ENCODE measurements at places on chromosomes 13 and 19.

DNA sequence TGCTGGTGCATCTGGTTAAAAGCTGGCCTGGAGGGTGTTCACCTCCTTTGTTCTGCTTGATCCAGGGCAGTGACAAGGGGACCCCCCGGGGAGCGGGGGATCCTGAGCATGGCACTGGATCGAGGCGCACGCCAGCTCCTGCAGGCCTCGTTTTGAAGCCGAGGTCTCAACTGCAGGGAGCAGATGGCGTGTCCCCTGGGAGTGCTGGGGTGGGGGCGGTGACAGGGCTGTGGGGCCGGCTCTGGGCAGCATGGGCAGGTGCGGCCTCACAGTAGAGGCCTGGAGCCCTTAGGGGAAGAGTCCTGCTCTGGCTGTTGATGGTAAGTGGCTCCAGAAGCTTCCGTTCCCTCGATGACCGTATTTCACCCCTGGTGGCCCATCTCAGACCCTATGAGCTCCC lies 51.8 kb downstream of the CRTC1 start:
- no peak for ATAC-seq

DNA sequence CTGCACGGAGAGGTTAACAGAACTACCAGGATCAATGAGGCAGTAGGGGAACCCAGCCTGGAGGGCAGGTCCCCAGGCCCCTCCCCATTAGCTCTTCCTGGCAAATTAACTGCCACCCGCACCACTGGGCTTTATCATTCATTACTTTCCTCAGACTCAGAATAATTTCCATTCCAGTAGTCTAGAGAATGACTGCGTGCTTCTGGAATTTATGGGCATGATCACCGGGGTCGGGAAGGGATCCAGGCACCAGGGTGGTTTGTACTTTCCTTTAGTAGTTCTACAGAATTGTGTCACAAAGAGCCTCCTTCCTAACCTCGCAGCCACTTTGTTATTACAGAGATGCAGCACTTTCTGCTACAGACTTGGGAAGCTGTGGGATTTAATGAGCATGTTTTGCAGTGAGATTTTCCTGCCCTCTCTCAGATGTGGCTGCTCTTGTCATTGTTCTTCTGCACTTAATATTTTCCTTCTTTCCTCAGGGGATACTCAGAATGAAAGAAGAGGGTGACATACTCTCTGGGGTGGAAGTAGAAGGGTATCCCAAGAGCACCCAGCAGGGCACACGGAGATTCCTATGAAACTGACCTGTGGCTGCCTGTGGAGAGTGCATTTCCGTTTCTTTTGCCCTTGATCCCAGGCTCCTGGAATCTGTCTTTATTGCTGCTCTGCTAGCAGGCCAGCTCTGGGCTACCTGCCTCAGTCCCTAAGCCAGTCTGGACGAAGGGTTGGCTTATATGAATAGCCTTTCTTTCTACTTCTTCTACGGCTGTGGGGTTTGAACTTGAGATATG lies 285.0 kb upstream of the SLC10A2 start:
- ATAC-seq, result no peak

- no peak for ATAC-seq
Observed at GRCh38 chr13:111663953-111664421, 343.5 kb downstream of the TEX29 start.

DNA sequence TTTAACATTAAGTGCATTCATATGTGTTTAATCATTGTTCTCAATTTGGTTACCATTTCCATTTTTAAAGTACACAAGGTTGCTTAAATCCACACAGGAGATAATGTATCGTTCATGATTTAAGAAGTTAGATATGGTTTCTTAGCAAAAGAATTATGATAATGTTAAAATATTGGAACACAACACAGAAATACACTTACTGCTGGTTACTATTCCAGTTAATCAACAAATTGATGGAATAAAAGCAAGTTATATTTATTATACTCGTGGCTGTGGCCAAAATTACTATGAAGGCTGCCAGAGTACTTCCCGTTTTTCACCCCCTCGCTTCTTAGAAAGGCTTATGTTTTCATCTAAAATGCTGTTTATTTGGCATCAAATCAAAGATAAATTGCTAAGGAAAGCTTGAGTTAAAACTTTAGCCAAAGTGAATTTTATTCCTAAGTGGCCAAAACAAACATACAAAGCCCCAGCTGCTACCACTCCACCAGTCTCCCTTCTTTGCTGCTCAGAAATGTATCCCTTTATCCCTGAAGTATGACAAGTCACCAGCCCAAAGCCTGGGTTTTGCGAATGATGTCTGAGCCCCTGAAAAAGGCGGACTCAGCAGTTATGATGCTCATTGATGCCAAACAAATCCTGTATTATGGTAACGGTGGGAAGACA lies 27.7 kb downstream of the LCP1 start:
- ATAC-seq, result no peak

GRCh38 chr19:48756686-48757085 lies 1.4 kb downstream of the FGF21 start:
- ATAC-seq, result no peak
